ENCODE measurements at places on chromosomes 6 and 20.

DNA sequence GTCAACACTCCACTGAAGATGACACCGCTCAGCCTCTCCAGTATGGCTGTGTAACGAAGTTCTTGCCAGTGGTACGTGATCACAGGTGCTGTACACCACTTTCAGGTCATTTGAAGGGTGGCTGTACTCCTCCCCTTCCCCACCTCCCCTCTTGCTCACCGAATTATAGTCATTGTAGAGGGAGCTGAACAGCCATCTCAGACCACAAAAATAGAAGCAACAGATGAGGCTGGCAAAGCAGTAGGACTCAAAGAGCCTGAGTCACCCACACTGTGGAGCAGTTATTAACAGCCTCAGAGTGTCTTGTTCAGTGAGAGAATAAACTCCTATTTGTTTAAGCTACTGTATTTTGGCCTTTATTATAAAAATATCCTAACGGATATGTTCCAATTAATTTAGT lies 192.5 kb upstream of the MCHR2 start:
- DNase-seq: no peak

- peak; percentile 86 for DNase-seq
Measured at GRCh38 chr20:22584922-22585785, 782 bp upstream of the FOXA2 start.

GRCh38 chr6:92617721-92618120 lies 801.6 kb downstream of the EPHA7 start:
- no peak for DNase-seq

- DNase-seq: no peak
Measured at GRCh38 chr6:167350275-167350696, 25.4 kb downstream of the TTLL2 start.

DNA sequence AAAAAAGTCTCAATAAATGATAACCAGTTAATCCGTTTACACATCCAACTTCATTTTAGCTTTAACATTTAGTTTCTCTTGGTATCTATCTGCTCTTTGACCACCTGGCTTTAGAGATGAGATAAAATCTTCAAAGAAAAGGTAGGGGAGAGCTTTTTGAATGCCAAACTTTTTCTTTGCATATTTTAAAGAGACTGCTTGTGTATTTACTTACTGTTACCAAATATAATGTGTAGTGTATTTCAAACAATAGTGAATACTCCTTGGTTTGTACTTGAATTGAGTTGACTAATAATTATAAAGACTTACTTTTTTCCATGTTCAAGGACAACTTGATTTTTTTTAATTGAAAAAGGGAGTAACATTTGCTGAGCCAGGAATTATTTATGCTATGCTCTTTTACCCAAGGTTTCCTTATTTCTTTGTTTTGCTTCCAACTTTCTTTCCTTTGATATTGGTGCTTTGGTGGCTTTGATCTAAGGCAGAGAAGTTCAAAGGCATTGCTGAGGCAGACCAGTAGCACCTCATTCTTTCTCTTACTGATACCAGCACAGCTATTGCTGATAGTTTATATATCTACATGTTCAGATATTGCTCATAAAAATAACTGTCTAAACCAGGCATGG lies 7.8 kb downstream of the CCDC170 start:
- no peak for DNase-seq

DNA sequence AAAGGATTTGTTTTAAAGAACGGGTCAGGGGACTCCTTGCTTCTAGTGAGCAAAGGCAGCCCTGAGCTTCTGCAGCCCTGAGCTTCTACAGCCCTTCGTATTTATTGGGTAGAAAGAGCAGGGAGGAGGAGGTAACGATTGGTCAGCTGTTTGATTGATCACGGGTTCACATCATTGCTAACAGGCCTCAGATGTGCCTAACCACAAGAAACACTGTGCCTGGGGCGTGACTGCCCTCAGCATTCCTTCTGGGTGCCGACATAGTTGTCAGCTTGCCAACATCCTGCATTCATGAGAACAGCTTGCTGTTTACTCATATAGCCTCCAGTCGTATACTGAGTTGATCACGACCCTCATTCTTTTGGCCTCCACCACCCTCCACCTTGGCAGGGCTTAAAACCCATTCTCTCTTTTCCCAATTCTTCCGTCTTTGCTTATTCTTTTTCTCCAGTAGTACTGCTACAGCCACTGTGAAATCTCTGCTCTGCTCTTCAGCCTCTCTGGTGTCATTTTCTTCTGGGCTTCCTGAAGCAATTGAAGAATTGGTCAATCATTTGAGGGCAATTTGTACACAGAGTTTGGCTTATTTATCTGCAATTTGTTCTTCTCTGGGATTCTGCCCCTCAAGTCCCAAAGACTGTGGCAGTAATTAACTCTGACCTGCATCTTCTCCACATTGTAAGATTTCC lies 25.4 kb upstream of the NOP56 start:
- DNase-seq: no peak

Measured in endodermal cell (in vitro differentiated cells).